Activated CD8-positive, alpha-beta memory T cell treated with anti-CD3 and anti-CD28 coated beads for 24 hours (primary cell): ENCODE measurements at places on chromosomes 6 and 20.

GRCh38 chr6:75206576-75207342 is 906 bp upstream of the COL12A1 start:
- DNase-seq: peak; percentile 60

- no peak for DNase-seq
Measured at GRCh38 chr6:96934087-96934486, 9.6 kb downstream of the KLHL32 start.

- no peak for DNase-seq
Measured at GRCh38 chr6:56863366-56863765, 91.5 kb upstream of the BEND6 start.

DNA sequence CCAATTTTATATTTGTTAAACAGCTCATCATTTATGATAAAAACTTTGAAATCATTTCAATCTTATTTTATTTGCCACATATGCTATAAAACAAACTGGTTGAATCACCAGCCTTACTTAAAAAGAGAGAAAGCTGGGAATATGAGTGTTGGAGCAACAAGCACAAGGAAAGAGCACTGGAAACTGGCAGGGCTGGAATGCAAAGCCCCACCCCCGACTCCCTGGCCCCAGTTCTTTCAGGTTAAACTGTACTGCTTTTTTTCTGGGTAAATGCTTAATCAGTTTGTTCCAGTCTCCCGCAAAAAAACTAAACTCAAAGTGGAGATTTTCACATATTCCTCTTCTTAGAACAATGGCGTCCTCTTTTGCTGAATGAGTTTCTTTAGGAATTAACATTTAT is 433.8 kb upstream of the NOX3 start:
- no peak for DNase-seq

DNA sequence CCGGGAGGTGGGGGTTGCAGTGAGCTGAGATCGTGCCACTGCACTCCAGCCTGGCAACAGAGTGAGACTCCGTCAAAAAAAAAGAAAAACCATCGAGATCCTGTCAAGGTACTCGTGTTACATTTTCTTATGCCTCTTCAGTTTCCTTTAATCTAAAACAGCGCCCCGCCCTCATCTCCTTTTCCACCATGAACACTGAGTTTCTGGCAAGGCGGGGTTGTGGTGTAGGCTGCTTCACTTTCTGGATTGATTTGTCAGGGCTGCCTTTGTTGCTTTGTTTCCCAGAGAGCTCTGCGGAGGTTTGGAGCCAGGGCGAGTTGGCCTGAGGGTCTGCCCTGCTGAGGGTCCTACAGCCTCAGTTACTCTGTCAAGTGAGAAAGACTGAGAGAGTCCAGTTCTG is 8.9 kb downstream of the ITPR3 start:
- no peak for DNase-seq

- no peak for DNase-seq
Measured at GRCh38 chr6:9292975-9293374, 857.6 kb upstream of the SLC35B3 start.

DNA sequence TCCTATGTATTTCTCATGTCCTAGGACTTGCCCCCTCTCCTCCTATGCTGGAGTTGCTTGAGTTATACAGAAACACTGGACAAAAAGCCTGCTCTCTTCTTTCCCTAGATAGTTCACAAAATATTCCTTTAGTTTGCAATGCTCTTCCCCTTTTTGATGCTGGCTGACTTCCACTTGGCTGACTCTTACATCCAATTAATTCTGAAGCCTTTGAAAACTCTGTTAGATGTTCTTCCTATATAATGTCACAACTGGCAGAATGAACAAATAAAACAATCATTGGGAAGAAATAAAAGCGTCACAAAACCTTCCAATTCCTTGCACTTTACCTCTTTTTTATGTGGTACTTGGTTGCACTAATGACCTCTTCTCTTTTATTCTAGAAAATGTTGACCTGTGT is 253.8 kb upstream of the CITED2 start:
- DNase-seq: no peak

DNA sequence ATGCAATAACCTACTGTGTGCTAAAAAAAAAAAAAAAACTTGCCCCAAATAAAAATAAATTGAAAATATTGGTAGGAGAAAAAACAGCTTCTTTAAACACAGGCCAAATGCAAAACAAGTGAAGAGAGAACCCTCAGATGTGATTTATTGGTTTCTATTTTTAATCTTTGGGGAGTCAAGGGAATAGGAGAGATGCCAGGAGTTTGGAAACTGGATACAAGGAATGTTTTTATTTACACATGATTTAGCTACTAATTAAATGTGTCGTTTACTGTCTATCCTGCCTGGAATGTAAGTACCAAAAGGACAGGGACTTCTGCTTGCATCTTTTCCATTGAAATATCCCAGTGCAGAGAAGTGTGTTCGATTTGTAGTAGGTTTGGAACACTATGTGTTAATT is 810.7 kb downstream of the MAFB start:
- DNase-seq: no peak

DNA sequence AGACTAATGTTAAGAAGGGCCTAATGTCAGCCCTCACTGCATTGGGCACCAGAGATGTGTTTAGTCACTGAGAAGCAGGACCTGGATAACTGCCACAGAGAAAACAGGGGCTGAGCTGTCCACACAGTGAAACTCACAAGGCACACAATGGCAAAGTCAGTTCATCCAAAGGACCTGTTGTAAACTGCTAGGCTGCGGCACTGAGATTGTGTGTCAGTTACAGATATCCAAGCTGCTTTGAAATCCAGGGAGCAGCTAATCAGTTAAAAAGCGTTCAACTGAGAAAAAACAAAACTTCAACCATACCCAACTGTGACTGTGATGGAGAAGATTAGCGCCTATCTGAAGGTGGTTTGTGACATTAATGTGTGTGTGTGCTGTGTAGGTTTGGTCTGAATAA is 27.8 kb upstream of the TMEM14A start:
- DNase-seq: no peak

DNA sequence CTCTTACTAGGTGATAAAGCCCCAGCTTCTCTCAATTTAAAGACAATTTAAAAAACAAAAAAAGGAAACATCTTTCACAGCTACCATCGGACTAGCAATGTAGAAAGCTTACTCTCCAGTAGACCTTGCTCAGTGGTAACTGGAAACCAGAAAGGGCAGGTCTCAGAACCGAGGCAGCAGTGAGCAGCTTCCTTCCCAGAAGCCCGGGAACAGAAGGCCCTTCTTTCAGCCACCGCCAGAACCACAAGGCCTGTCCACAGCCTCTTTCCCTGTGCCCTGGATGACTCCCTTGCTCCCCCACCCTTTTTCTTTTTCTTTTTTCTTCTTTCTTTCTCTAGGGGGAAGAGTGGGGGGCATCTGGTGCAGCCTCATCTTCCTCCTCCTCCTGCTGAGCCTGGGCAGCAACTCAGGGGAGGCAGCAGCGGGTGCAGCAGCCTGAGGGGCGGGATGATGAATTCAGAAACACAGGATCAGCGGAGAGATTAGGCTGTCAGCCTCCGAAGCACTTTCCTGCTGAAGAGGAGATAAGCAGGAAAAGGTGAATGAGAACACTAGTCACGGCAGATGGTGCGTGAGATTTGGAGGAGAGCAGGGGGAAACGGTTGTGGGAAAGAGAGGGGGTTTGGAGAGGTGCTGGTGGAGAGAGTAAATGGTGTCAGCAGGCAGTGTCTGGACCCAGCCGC is 158.5 kb downstream of the ID4 start:
- no peak for DNase-seq

DNA sequence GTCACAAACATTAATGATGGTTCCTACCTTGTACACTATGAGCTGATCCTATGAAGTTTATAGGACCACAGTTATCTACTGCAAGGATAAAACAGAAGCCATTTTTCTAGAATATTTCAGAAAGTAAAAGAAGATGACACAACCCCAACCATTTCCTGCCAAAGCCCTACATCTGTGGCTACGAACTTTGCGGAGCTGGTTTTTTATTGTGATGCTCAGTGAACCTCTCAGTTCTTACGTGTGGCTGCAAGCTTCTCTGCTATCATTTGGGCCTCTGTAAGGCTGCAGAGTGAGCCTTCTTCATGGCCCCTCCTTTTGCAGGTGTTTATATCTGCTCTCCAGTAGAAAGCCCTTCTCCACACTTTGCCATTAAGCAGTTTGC is 17.8 kb upstream of the TAGAP start:
- no peak for DNase-seq

GRCh38 chr20:10771435-10772140 is 97.8 kb upstream of the JAG1 start:
- DNase-seq: no peak

- no peak for DNase-seq
Measured at GRCh38 chr6:78835817-78836216, 31.5 kb upstream of the IRAK1BP1 start.

- DNase-seq: no peak
Measured at GRCh38 chr6:51382847-51383246, 564.2 kb downstream of the TFAP2B start.

DNA sequence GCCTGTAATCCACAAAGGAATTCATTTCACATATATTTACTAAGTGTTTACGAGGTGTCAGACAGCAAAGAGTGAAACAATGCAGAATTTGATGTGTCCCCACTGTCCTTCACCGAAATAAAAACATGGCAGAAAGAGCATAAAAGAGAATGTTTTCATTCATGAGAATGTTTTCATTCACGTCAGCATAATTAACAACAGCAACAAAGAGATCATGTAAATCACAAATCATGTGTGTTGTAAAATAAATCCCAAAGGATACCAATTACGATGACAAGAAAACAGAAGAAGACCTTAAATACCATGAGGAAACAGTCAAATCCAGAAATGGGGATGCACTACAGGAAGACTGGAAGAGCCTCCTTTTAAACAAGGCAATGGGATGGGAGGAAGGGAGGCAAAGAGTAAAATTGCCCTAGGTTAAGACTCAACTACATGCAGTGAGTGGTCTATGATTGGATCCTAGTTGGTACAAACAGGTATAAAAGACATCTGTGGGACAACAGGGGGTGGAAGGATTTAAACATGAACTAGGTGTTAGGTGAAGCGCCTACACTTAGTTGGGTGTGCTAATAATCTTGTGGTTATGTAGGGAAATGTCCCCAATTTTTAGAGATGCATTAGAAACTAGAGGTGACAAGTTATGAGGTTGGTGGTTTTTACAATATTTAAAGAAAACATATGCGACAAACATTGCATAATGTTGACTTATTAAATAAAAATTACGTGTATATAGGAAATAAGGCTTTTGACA is 1.5 kb downstream of the ZSCAN31 start:
- DNase-seq: no peak

- DNase-seq: no peak
Measured at GRCh38 chr6:74579047-74579446, 626.8 kb downstream of the COL12A1 start.

GRCh38 chr6:113359155-113360140 is 497.7 kb upstream of the MARCKS start:
- DNase-seq: no peak

- peak; percentile 89 for DNase-seq
Measured at GRCh38 chr6:26183581-26184366, 96.5 kb downstream of the HFE start.

GRCh38 chr6:87093651-87094050 is 1.3 kb downstream of the CGA start:
- DNase-seq: no peak

DNA sequence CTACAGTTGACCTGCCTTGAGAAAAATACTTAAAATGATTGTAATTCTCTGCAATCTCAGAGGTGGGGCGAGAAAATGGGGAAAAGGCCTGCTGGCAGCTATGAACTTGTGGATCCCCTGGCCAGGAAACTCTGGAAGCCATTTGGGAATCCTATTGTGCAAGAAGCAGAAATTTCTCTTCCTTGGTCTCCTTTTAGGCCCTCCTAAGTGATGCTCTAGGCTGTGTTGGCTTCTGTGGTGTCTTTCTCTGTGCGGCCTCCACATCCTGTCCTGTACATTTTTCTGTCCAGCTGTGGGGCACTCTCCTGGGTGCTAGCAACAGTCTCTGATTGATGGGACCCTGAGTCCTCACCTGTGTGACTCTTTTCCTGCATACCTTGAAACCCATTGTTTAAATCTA is 290.9 kb downstream of the FARS2 start:
- no peak for DNase-seq

DNA sequence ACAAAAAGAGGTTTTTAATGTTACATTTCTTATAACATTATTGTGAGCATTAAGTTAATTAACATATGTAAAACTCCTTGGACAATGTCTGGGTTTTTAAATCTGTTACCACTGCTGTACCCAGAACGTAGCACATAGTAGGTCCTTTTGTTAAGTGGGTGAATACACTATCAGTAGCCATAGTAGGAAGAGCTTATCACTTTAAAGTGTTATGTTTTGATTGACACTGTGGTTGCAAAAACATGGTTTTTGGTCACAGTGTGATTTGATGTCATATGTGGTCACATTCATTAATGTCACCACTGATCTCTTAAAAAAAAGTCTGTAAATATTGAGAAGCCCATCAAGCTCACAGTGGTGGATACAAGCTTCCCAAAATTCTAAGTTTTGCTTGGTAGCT is 160.7 kb downstream of the PLCB1 start:
- DNase-seq: no peak

GRCh38 chr20:35560105-35560511 is 18.2 kb downstream of the ERGIC3 start:
- no peak for DNase-seq

DNA sequence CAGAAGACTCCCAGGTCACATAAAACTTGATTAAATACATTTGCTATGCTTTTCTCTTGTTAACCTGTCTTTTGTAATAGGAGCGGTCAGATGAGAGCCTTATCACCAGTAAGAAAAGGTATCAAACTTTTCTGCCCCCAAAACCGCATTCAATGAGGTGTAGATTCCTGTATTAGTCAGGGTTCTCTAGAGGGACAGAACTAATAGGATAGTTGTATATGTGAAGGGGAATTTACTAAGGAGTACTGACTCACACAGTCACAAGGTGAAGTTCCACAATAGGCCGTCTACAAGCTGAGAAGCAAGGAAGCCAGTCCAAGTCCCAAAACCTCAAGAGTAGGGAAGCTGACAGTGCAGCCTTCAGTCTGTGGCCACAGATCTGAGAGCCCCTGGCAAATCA is 32.7 kb downstream of the PTPRK start:
- DNase-seq: no peak

- peak; percentile 74 for DNase-seq
Measured at GRCh38 chr20:35226884-35227681, 593 bp downstream of the MMP24 start.

- no peak for DNase-seq
Measured at GRCh38 chr6:133396233-133396983, 155.3 kb downstream of the EYA4 start.

DNA sequence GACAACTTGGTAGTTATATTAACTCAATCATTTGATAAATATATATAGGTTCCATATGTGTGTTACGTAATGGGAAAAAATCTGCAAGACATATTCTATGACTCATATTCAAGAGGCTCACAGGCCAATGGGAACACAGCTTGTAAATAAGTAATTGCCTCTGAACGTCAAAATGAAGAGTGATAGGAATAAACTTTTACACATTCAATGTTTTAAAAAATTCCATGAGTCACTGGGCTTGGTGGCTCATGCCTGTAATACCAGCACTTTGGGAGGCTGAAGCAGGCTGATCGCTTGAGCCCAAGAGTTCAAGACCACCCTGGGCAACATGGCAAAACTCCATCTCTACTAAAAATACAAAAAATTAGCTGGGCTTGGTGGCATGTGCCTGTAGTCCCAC is 209.4 kb upstream of the MCHR2 start:
- DNase-seq: no peak
